ENCODE measurements at places on chromosomes 2 and 18.

- DNase-seq = no peak
These were observed at the start of gene HOXD4 for GRCh38 chr2:176151442-176152287. Gene HOXD4 (plus strand): TSS chr2:176151550. CDS start chr2:176151634, 84 bp downstream.

GRCh38 chr2:9087121-9087681 is 83.7 kb upstream of the MBOAT2 start:
- DNase-seq = no peak

- DNase-seq = no peak
These were observed 20.9 kb downstream of the TMEM237 start for GRCh38 chr2:201622306-201622970.

DNA sequence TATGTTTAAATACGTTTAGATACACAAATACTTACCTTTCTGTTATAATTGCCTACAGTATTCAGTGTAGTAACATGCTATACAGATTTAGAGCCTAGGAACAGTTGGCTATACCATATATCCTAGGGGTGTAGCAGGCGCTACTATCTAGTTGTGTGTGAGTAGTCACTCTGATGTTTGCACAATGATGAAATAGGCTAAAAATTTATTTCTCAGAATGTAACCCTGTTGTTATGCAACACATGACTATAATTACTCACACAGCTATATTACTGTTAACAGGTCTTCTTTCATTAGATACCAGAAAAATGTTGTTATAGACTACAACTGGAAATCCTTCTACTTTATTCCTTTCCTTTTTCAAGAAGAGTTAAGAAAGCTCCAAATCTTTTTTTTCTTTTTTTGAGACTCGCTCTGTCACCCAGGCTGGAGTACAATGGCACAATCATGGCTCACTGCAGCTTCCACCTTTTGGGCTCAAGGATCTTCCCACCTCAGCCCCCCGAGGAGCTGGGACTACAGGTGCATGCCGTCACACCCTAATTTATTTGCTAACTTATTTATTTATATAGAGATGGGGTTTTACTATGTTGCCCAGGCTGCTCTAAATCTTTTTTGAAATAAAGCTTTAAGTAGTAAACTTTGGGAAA is 48.5 kb downstream of the C2orf74 start:
- DNase-seq = no peak

- DNase-seq = no peak
These were observed 455.8 kb upstream of the SALL3 start for GRCh38 chr18:78523850-78524249.

DNA sequence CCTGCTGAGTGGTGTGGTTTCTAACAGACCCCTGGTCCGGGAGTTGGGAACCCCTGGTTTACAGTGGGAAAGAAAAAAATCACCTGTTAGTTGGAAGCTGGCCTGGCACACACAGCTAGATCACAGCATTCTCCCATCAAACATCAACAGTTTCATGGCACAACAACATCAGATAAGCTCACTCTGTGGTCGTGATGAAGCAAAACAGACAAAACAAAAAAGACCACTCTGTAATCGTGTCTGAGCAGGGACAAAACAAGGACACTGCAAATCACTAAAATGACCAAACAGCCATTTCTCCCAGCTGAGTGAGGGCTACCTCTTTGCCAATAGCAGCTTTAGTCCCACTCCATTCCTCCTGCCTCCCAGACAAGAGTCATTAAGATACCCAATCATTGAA is 9.0 kb upstream of the IMPACT start:
- DNase-seq = no peak

GRCh38 chr2:46534589-46534988 is 55.2 kb downstream of the TMEM247 start:
- no peak for DNase-seq

GRCh38 chr2:46010925-46011490 is 286.2 kb upstream of the EPAS1 start:
- peak; percentile 43 for DNase-seq

Data from CD4-positive, alpha-beta T cell treated with Interleukin-4 for 1 hour (primary cell).